ENCODE measurements at places on chromosomes 4 and X.

- no peak for DNase-seq
Observed at GRCh38 chr4:124530464-124531077, 182.0 kb downstream of the ANKRD50 start.

DNA sequence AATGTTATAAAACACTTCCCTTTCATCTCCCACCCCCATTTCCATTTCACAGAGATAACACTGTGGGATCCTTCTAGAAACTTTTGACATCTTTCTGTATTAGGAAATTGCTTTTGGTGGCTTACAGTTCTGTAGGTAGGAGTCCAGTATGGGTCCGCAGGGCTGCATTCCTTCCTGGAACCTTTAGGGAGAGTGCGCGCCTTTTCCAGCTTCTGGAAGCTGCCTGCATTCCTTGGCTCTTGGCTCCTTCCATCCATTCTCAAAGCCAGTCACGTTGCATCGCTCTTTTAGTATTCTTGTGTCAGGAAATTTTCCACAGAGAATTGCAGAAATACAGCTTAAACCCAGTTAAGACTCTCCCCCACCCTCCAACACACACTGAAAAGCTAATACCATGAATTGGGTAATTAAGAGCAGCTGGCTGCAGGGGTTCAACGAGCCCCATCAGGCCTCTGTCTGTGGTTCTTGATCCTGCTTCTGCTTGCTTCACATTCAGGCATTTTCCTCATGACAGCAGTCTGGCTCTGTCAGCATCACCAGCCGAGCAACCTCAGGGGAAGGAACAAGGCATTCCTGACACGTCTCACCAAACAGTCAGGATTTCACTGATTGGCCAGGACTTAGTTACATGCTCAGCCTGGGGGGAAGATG lies 48.8 kb downstream of the SEPTIN11 start:
- no peak for DNase-seq

DNA sequence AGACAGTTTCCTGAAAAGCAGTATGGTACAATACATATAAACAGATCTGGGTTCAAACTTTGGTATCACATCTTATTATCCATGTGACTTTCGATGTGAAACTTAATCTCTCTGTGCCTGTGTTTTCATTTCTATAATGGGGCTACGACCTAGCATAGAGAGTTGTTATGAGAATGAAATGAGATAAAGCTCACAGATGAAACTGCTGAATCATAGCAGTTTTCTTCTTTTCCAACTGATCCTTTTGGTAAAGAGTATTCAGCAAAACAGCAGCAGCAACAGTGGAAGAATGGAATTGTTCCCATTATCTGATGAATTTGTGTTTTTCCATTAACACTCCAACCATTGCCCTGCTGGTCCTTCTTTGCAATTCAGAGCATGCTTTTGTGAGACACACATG lies 16.3 kb downstream of the AMBN start:
- DNase-seq, result no peak

GRCh38 chr4:83947830-83948193 lies 411.9 kb downstream of the GPAT3 start:
- DNase-seq, result no peak

DNA sequence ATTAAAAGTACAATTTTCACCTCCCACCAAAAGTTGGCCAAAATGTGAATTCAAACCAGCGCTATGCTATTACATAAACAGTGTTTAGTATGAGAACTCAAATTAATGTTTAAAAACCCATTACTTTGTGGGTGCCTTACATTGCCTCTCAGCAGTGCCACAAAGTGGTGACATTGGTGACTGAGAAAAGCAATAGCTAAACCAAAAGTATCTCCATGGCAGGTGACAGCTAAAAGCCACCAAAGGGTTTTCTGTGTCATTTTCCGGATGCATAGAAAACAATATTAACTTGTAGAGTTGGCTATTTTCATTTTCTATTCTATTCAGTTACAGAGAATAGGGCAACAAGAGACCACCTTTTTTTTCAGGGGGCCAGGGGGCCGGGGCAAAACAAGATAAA lies 261.2 kb downstream of the MAPK10 start:
- no peak for DNase-seq
